ENCODE measurements at places on chromosomes 7 and 10. TPM values are rescaled to one million over a fixed set of nuclear protein-coding genes. Genes with fewer than 3 reads are reported as not detected.

GRCh38 chr10:88004451-88004850, 141.0 kb downstream of the PTEN start:
- no peak for DNase-seq
- no peaks in the 10 kb centered on the region for H3K27me3 ChIP-seq
- H3K27ac ChIP-seq, result no peak overlapping the region
- H3K4me1 ChIP-seq, result no peaks in the 10 kb centered on the region
- H3K4me3 ChIP-seq, result no peak overlapping the region
- H3K36me3 ChIP-seq, result no peaks in the 10 kb centered on the region

DNA sequence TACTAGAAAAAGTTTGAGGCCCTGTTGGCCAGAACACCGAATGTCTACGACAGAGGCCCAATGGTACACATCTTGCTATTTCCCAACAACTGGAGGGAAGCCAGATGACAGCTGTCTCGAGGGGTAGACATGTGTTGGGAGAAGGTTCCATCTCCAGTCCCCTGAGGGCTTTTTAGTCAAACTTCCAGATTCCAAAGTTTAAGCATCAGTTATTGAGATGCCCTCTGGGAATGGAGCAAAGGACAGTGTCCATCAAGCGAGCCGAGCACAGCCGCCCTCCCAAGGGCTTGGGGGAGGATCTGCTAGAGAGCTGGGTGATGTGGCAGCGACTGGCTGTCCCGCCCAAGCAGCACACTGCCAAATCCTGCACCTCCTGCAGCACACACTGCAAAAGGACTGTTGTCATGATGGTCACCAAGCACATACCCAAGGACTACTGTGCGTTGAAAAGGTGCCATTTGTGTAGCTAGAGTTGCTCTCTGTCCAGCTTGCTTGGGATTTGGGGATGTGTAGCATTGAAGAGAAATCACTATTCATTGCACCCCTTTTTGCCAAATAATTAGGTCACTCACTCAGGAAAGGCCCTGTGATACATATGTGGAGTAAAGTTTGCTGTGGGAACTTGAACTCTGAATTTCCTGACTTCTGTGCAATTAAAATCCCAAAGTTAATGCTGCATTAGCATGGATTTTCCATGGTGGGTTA, 164.6 kb downstream of the TRIL start:
- H3K4me3 ChIP-seq, result no peak overlapping the region
- DNase-seq, result no peak
- H3K27me3 ChIP-seq, result no peaks in the 10 kb centered on the region
- H3K36me3 ChIP-seq, result no peaks in the 10 kb centered on the region
- H3K4me1 ChIP-seq, result no peaks in the 10 kb centered on the region
- no peak overlapping the region for H3K27ac ChIP-seq

Gene PRSS37
- total RNA-seq, result not detected

GRCh38 chr7:24692592-24692991, 64.7 kb downstream of the GSDME start:
- DNase-seq, result no peak
- no peaks in the 10 kb centered on the region for H3K27me3 ChIP-seq
- no peak overlapping the region for H3K27ac ChIP-seq
- H3K36me3 ChIP-seq, result no peaks in the 10 kb centered on the region
- no peak overlapping the region for H3K4me3 ChIP-seq

- no peak overlapping the region for H3K27ac ChIP-seq
- no peak overlapping the region for H3K4me3 ChIP-seq
- no peaks in the 10 kb centered on the region for H3K4me1 ChIP-seq
Measured at GRCh38 chr10:84876116-84876999, 548.0 kb downstream of the CCSER2 start.

DNA sequence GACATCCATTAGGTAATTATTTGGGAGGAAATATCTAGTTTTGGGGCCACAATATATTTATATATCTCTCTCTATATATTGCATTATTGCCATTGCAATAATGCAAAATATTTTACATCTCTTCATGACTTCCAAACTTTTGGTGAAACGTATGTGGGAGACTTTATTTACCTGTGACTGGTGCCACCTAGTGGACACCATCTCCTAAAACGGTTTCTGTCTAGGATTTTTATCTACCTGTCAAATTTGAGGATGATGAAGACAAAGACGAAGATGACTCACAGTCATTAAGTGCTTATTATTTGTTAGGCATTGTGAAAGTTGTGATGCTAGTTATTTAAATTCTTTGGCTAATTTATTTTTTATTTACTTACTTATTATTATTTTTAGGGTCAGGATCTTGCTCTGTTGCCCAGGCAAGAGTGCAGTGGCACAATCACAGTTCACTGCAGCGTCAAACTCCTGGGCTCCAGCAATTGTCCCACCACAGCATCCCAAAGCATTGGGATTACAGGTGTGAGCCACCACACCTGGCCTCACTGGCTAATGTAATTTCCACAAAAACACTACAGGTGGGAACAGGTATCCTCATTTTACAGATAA, 18.7 kb upstream of the CBLL1 start:
- no peak overlapping the region for H3K27ac ChIP-seq
- peak; percentile 63 for DNase-seq
- no peak overlapping the region for H3K4me3 ChIP-seq

DNA sequence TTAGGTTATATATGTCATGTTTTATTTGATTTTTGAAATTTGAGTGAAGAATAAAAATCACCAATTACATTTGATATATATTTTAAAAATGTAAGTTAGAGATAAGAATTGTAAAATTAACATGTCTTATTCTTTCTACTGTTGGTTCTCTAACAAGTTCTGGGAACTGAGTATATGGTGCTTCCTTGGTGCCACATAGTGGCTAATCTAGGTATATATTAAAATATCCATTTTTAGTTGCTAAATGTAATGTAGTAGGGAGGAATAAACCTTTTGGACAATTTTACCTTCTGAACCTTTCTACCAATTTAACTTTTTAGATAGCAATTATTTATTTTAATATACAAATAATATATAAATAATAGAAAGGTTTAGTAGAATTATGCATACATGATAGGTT, 17.5 kb downstream of the CFAP69 start:
- H3K4me1 ChIP-seq, result no peaks in the 10 kb centered on the region
- no peak overlapping the region for H3K27ac ChIP-seq
- DNase-seq, result no peak
- H3K27me3 ChIP-seq, result no peaks in the 10 kb centered on the region
- no peak overlapping the region for H3K4me3 ChIP-seq
- no peaks in the 10 kb centered on the region for H3K36me3 ChIP-seq

DNA sequence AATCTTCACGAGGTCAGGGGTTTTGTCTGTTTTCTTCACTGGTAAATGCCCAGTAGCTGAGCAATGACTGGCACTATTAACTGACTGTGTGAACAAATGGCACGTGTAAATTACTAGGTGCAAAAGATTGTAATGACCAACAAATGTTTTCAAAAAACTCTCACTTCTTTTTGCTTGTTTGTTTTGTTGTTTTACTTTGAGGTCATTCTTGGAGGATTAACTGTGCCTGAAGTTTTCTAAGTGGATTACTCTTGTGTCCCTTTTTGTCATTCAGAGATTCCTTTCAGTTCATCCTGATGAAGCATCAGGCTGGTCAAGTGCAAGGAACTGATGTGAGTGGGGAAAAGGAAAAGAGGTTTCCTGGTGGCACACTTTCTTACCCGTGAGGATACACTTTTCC, 74.4 kb upstream of the PPP1R3C start:
- no peak overlapping the region for H3K27ac ChIP-seq
- H3K4me1 ChIP-seq, result peaks cover 7% of the 10 kb centered on the region
- no peaks in the 10 kb centered on the region for H3K27me3 ChIP-seq
- no peaks in the 10 kb centered on the region for H3K36me3 ChIP-seq
- DNase-seq, result no peak

GRCh38 chr7:37942934-37943610, 22.6 kb downstream of the EPDR1 start:
- H3K36me3 ChIP-seq, result no peaks in the 10 kb centered on the region
- H3K27ac ChIP-seq, result peak overlapping the region; percentile 87
- H3K27me3 ChIP-seq, result no peaks in the 10 kb centered on the region
- no peaks in the 10 kb centered on the region for H3K4me1 ChIP-seq
- DNase-seq, result peak; percentile 77
- no peak overlapping the region for H3K4me3 ChIP-seq
